Hair follicle dermal papilla cell (primary cell): ENCODE measurements at places on chromosomes 2 and 18. TPM values are rescaled to one million over a fixed set of nuclear protein-coding genes. Genes with fewer than 3 reads are reported as not detected.

FBXO36 gene
- 4.6 and 4.7 TPM in 2 replicates for total RNA-seq

TEKT4 gene
- total RNA-seq = not detected in 2 replicates

DSG1 gene
- total RNA-seq = not detected in 2 replicates

CD207 gene
- not detected in 2 replicates for total RNA-seq
